ENCODE measurements at places on chromosomes 2 and 18. TPM values are rescaled to one million over a fixed set of nuclear protein-coding genes. Genes with fewer than 3 reads are reported as not detected.

The GAD1 gene
- total RNA-seq, result 2.5 TPM

The BUB1 gene
- total RNA-seq, result 15.4 TPM

The ADD2 gene
- total RNA-seq, result 13.7 TPM

The CCDC74A gene
- total RNA-seq, result 1.0 TPM

The C1QL2 gene
- total RNA-seq, result not detected

The NBEAL1 gene
- 5.1 TPM for total RNA-seq

The ZSWIM2 gene
- not detected for total RNA-seq

GRCh38 chr2:128835342-128835855, 516.7 kb upstream of the HS6ST1 start:
- DNase-seq, result no peak

DNA sequence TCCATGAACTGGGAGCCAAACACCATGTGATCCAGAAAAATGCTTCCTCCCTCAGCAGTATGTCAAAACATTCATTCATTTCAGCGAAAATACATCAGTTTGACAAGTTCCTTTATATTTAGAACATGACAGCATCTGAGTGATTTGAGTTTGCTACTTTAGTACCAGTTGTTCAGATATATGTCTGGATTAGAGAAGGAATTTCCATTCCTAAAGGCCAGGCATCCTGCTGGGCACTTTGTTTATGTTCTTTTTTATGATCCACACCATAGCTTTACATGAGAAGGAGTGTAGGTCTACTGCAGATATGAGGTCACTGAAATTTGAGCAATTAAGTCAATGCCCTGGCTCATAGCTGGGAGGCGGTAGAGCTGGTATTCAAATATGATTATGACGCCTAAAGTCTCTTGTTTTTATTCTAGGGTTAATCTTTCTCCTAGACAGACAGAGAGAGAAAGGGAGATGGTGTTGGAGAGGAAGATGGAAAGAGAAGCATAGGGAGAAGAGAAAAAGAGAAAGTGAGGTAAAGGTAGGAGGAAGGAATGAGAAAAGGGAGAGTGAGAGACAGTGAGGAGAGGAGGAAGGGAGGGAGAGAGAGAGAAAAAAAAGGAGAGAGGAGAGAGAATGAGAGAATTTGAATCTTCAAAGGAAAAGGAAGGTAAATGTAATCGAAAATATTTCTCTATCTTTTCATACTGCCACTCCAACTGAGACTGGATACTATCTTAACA, 839.5 kb upstream of the FANCL start:
- DNase-seq, result no peak

- peak; percentile 11 for DNase-seq
Observed at GRCh38 chr2:229920011-229920641, 1.7 kb downstream of the TRIP12 start.

DNA sequence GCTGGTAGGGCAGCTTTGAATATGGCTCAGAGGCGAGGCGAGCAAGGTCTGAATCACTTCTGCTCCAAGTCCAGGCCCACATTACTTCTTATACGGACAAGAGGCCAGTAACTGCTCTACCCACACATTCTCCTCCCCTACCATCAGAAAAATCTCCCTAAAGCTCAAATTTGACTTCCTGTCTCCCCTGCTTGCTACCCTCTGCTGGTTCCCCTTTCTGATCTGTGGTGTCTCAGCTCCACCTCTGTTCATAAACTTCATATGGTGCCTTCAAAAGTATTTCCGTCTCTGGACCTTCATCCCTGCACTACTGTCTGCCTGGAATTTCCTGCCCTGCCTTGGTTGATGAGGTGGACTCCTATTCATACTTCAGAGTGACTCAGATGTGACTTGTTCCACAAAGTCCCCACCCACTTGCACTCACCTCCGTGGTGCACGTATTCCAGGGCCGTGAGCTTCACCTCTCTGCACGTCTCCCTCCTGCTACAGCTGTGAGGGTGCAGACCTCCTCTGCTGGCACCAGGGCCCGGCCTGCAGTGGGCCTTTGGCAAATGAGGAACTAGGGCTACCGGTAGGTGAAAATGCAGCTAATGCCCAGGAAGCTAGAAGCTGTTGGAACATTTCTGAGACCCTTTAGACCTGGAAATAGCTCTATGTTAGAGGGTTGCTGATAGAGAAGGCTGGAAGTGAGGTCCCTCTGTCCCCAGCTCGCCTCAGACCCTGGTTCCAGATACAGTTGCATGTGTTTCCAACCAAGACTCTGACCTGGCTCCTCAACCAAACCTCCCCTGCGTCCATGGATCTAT, 24.6 kb upstream of the KCMF1 start:
- peak; percentile 71 for DNase-seq

DNA sequence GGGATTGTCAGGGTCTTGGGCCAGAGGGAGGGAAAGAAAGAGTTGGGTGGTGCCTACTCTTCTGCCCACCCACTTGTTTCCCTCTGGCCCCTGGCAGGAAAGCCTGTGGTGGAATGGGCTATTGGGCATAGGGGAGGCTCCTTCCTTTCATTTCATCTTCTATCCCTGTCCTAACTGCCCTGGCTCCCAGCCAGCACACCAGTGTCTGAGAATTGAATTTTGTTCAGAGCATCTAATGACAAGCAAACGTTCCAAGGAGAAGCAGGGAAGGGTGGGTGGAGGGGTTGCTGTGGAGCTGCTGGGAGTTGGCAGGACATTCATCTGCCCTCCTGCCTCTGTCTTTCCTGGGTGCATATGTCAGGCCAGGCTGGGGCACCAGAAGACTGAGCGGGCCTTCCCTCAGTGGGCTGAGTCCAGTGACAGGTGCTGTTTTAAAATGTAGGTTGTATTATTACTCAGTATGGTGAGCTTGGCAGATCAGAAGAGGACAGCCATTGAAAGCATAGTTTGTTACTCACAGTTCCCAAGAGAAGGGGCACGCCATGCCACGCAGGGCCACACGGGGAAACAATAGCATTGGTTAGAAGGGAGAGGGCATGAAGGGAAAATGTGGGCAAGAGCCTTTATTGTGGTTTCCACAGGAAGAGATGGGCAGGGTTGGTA, 171.9 kb downstream of the ACOXL start:
- DNase-seq, result no peak

- no peak for DNase-seq
Observed at GRCh38 chr2:25401307-25402026, 59.7 kb upstream of the DNMT3A start.

GRCh38 chr2:134225841-134226240, 28.0 kb upstream of the MGAT5 start:
- DNase-seq, result no peak

DNA sequence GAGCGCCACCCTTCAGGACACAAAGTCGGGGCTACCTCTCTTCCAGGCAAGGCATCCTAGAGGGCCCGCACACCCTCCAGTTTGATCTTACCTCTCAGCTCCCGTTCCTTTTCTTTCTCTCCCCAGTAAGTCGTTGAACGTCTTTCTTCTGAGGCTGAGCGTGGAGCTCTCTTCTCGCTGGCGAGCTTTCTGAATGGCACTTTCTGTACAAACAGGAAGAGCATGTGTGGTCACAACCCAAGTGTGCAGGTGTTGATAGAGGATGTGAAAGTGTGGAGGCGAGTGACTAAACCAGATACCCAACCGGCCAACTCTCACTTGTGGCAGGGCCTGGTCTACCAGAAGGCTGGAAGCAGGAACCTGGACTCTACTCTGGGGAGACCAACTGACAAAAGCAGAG, at the start of gene AFF3:
TSS of gene AFF3 (minus strand) at position 198 of the 400 bp plus-strand sequence. CDS start 38,136 bp downstream, outside the sequence.
- no peak for DNase-seq

GRCh38 chr2:84778911-84779690, 101.8 kb downstream of the TRABD2A start:
- DNase-seq, result no peak

- no peak for DNase-seq
Observed at GRCh38 chr18:51135364-51135763, 62.1 kb downstream of the MEX3C start.

DNA sequence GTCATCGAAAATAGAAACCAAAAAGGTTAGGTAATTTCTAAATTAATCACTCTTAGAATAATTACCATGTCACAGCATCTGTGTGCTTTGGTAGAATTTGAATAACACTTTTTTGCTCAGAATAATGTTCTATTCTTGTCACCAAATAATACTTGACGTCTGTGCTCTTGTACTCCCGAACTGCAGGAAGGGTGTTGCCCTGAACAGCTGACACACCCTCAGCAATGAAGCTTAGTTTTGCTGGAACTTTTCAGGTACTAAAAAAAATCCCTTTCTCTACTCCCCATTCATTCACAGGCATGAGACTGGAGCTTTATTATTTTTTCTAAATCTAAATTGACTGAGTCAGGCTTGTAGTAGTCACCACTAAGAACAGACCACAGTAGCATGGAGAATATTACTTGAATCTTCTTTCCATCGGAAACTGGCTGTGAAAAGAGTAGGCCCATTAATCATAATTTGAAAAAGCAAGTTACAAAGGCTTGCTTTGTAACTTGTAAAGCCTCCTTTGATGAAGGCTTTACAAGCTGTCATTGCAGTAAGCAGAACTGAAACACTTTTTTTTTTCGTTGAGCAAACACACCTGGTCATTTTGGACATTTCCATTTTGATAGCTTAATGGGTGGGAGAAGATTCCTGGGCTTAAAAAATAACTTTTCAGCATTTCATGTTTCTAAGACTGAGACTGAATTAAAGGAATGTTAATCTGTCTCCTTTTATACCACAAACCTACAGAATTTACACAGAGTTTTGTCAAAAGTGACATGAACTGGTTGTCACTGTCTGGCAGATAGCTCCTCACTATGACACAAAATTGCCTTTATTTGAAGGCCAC, 70.3 kb upstream of the PELI1 start:
- DNase-seq, result no peak

DNA sequence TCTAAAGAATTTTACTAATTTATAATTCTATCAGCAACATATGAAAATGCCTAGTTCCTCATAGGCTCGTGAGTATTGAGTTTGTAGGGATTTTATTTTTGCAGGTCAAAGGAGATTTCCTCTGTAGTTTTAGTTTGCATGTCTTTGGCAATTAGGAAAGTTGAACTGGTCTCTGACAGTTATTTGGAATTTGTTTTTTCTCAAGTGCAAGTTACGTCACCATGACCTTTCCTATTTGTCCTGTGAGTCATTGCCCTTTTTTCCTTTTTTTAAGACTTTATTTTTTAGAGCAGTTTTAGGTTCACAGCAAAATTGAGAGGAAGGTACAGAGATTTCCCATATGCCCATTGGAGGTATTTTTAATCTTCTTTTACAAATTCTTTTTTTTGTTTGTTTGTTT, 29.0 kb downstream of the RAMP1 start:
- no peak for DNase-seq

DNA sequence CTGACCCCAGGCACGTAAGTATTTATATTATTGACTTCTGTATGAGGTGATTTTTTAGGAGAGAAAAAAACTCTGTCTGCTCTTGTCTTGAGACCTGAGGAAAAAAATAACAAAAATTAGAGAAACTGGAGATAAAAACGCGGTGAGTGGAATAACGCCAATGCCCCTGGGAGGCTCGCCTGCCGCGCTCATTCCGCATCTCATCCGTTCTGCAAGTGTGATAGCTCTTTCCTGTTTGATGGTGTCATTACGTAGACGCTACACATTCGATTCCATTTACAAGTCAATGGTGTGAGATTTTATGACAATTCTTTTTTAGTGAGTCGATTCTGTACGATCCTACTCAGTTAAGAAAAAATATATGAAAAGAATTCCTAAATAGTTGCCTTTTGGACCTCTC, 194.3 kb upstream of the SMIM21 start:
- DNase-seq, result no peak

GRCh38 chr18:12479536-12479935, 71.8 kb downstream of the PRELID3A start:
- DNase-seq, result no peak

DNA sequence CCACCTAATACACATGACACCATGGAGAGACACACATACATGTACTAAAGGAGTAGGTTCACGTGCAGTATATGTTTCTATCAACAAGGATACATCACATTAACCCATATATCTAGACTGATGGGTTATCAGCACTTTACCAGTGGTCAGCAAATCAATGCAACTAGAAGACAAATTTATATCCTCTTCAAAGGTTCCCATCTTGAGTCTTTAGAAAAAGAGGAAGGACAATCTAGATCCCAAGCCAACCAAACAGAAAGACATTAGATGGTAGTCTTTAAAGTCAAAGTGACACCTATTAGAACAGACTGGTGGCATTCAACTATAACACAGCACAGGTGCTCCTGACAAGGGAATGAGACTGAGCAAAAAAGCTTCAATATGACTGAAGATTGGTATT, 13.8 kb upstream of the SERTAD2 start:
- no peak for DNase-seq

- no peak for DNase-seq
Observed at GRCh38 chr2:200687922-200688920, 102.4 kb downstream of the AOX1 start.

- DNase-seq, result no peak
Observed at GRCh38 chr2:201696151-201696659, 2.2 kb downstream of the MPP4 start.

- no peak for DNase-seq
Observed at GRCh38 chr18:52367953-52368742, 28.2 kb downstream of the DCC start.

GRCh38 chr2:235773188-235773928, 279.5 kb downstream of the AGAP1 start:
- no peak for DNase-seq

DNA sequence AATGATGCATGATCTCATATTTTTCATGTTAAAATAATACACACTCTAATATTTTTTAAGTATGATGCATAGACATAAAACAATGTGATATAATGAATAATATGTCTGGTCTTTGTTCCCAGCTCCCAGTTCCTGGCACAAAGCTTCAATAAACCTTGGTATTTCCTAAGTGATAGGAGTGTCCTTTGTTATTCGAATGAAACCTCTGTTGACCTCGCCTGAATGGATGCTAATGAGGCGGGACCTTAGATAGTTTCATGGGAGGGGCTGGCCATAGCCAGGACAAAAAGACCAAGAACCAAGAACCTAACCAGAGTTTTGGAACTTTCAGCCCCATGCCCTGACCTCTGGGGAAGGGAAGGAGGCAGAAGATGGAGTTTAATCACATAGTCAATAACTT, 257.7 kb upstream of the COPS8 start:
- DNase-seq, result no peak

All from activated T-cell treated with anti-CD3 and anti-CD28 coated beads, Interleukin-2, amount 50 U/mL, for 4 hours (primary cell).